ENCODE measurements at places on chromosomes 7 and 10.

DNA sequence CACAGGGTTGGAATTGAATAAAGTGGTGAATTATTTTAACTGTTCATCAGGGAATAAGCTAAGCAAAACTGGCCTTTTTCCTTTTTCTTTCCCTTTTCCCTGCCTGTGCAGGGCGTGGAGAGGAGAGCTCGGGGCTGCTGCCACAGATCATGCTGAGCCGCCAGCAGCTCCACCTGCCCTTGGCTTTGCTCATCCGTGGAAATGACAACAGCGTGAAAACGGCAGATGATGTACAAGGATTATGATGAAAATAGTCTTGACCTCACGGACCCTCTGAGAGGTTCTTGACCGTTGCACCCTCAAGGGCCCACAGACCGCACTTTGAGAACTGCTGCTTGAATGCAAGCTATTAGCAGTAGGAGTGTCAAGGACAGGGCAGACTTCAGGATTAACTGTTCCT, 10.6 kb downstream of the PPP2R2D start:
- peaks cover 22% of the 10 kb centered on the region for H3K4me1 ChIP-seq
- DNase-seq: no peak
- no peak overlapping the region for H3K4me3 ChIP-seq

- no peak for DNase-seq
- H3K4me1 ChIP-seq: peaks cover 24% of the 10 kb centered on the region
- H3K27ac ChIP-seq: no peak overlapping the region
- H3K36me3 ChIP-seq: no peaks in the 10 kb centered on the region
Measured at GRCh38 chr10:58177362-58177947, 90.2 kb downstream of the IPMK start.

DNA sequence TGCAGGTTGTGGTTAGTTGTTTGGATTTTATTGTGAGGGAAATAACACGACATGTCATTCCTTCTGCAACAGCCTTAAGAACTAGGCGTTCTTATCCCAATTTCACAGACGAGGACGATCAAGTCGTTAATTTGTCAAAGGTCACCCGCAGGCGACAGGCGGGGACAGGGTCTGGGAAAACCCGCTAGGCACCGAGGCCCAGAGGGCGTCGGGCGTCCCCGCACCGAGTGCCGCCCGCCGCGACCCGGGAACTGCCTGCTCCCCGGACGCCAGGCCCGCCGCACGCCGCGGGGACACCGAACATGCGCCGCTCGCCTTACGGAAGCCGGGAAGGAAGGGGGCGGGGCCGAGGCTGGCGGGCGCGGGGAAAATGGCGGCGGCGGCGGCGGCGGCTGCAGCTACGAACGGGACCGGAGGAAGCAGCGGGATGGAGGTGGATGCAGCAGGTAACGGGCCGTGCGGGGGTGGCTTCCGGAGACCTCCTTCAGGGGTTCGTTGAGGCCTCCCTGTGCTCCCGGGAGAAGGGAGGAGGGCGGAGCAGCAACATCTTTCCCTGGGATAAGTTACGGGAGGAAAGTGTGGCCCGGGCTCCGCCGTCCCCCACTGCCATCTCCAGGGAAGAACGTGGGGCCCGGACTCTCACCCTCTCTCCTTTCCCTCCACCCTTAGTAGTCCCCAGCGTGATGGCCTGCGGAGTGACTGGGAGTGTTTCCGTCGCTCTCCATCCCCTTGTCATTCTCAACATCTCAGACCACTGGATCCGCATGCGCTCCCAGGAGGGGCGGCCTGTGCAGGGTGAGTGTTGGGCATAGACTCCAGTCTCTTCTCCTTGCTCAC, at the start of gene COPS6:
TSS of gene COPS6 (plus strand) at position 349 of the 837 bp plus-strand sequence. CDS start at position 371, 22 bp downstream.
- H3K4me1 ChIP-seq: peaks cover 73% of the 10 kb centered on the region
- peak within 1 kb of the TSS; percentile 92 for H3K4me3 ChIP-seq
- DNase-seq: peak; percentile 67
- peak within 1 kb of the TSS; percentile 90 for H3K27ac ChIP-seq

DNA sequence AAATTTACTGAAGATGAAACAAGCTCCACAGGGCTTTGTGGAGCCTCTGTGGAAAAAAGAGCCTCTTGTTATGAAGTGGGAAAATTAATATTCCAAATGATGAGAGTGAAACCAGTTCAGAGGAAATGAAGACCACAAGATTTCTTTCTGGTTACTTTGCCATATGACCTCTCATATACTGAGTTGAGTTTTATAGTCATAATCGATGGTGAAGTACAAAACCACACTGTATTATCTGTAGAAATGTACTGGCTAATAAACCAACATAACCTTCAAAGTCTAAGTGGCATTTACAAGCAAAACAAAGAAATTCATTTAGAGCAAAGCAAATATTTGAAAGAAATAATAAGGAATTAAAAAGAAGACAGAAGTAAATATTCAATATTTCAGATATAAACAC, 662.6 kb upstream of the ZWINT start:
- no peak overlapping the region for H3K27ac ChIP-seq
- no peak overlapping the region for H3K4me3 ChIP-seq
- H3K4me1 ChIP-seq: no peaks in the 10 kb centered on the region
- no peak for DNase-seq
- H3K27me3 ChIP-seq: no peaks in the 10 kb centered on the region
- no peaks in the 10 kb centered on the region for H3K36me3 ChIP-seq

- no peaks in the 10 kb centered on the region for H3K4me1 ChIP-seq
- no peaks in the 10 kb centered on the region for H3K36me3 ChIP-seq
- no peak overlapping the region for H3K27ac ChIP-seq
- H3K27me3 ChIP-seq: no peaks in the 10 kb centered on the region
- no peak for DNase-seq
Measured at GRCh38 chr7:93503088-93503487, 71.4 kb downstream of the CALCR start.

GRCh38 chr10:25839683-25840082, 94.3 kb upstream of the MYO3A start:
- H3K27ac ChIP-seq: no peak overlapping the region
- H3K36me3 ChIP-seq: no peaks in the 10 kb centered on the region
- no peaks in the 10 kb centered on the region for H3K27me3 ChIP-seq
- DNase-seq: no peak
- H3K4me3 ChIP-seq: no peak overlapping the region
- H3K4me1 ChIP-seq: no peaks in the 10 kb centered on the region

- H3K4me1 ChIP-seq: no peaks in the 10 kb centered on the region
- H3K4me3 ChIP-seq: no peak overlapping the region
- H3K36me3 ChIP-seq: peaks cover 46% of the 10 kb centered on the region
- H3K27me3 ChIP-seq: no peaks in the 10 kb centered on the region
Measured at GRCh38 chr10:87064651-87065050, 30.0 kb downstream of the GLUD1 start.

DNA sequence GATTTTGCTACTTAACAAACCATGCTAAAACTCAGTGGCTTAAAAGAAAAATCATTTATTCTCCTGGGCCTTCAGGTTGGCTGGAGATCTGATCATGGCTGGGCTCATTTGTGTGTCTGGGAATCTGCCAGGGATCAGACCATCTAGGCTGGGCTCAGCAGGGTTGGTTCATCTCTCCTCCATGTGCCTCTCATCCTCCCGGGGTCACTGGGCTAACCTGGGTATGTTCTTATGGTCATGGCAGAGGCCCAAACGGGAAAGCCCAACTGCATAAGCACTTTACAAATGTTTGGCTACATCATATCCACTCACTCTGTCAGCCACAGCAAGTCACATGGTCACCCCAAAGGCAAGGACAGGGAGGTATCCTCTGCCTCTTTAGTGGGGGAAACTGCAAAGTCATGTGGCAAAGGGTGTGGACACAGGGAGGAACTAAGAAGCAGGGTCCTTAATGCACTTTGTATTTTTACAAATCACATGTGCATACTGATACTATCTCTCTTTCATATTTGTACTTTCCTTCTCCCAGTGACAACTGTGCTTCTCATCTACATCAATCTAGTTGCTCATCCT, 231.4 kb downstream of the BUB3 start:
- H3K36me3 ChIP-seq: peaks cover 4% of the 10 kb centered on the region
- no peaks in the 10 kb centered on the region for H3K4me1 ChIP-seq
- no peaks in the 10 kb centered on the region for H3K27me3 ChIP-seq
- DNase-seq: no peak
- H3K27ac ChIP-seq: no peak overlapping the region

Data from HFFc6 (cell line).